H9 (cell line): ENCODE measurements at places on chromosomes 12 and 14. TPM values are rescaled to one million over a fixed set of nuclear protein-coding genes. Genes with fewer than 3 reads are reported as not detected.
A peak's percentile ranks its signal among the peaks of the same experiment; 100 is the strongest.

Gene KRT85
- total RNA-seq: not detected in 2 replicates

Gene PAH
- total RNA-seq: 6.1 and 8.0 TPM in 2 replicates

Gene FGD6
- 35.7 and 39.5 TPM in 2 replicates for total RNA-seq

Gene TSPAN8
- not detected in 2 replicates for total RNA-seq

Gene SYCP3
- 0.31 TPM in 1 of 2 replicates, not detected in the other for total RNA-seq

Gene GLIPR1L1
- 1.9 and 3.2 TPM in 2 replicates for total RNA-seq

GRCh38 chr14:34065690-34066391, 115.0 kb upstream of the EGLN3 start:
- no peak for DNase-seq

DNA sequence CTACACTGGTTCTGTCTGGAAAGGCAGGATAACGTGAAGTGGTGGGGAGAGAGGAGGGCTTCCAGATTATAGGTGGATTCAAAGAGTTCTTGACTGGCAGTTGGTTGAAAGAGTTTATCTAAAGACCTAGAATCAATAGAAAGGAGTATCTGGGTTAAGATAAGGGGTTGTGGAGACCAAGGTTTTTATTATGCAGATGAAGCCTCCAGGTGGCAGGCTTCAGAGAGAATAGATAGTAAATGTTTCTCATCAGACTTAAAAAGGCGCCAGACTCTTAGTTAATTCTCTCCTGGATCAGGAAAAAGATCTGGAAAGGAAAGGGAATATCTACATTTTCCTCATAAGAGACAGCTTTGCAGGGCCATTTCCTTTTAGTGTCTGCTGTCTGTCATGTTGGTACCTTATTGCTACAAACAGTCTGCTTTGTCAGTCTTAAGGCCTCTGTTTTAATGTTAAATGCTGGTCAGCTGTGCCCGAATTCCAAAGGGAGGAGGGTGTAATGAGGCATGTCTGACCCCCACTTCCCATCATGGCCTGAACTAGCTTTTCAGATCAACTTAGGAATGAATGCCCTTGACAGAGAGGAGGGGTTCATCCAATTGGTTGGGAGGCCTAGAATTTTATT, 401.3 kb downstream of the FUT8 start:
- DNase-seq: peak; percentile 72

DNA sequence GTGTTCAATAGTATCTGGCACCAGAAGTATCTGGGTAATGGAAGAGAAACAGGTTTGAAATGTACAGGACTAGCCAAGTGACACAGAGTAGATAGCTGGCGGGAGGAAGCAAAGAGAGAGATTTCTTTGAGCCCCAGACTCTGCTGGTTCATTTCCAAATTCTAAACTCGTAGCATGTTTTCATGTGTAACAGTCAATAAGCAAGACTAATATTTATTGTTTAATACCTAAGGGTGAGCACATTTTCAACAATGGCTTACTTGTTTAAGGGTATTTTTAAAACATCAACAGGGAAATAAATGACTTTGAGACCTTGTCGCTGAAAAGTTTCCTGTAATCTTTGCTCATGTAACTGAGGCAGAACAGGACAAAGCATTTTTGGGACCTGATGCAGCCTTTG, 11.8 kb upstream of the CCDC88C start:
- no peak for DNase-seq

DNA sequence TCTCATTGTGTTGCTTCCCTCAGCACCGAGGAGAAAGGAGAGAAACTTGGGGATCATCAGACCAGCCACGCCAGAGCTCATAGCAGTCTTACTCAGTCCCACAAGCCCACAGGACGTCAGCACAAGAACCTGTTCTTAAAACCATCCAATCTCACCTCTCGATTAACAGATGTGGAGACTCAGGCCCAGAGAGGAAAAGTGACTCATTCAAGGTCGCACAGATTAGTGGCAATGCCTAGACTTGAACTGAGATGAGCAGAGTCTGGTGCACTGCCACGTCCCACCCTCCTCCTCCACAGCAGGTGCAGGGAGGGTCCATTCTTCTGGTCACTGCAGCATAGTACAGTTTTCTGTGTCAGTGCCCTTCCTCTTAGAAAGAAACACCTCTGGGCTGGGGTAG, 154.9 kb upstream of the PZP start:
- DNase-seq: peak; percentile 29

DNA sequence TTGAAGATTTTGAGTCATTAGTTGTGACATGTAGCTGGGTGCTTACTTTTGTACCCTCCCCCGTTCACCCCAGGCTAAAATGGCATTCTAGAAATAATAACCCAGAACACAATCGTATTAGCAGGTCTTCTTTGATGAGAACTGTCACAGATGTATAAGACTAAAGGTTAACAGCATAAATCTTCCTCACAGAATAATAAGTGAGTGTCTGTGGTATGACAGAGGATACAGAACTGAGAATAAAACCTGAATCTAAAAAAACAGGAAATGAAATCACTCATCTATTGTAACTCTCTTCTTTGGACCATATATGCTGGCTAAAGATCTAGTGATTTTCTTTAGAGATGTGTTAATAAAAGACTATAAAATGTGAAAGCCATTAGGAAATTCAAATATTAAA, 746.6 kb downstream of the LRFN5 start:
- no peak for DNase-seq

DNA sequence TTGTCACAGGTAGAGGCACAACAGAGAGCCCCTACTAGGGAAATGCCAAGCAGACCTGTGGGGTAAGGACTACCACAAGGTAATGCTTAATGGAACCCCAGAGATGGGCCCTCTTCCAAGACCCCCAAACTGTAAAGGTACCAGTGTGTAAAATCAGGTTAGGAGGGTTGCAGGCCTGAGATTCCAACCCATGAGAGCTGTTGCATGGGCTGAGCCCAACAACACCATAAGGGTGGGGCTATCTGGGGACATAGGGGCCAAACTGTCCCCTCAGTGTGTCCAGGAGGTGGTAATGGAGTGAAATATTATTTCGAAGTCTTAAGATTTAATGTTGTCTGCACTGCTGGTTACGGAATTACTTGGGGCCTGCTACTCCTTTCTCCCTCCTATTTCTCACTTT, 620.2 kb downstream of the ETNK1 start:
- DNase-seq: no peak

GRCh38 chr12:93137656-93138612, 208.8 kb upstream of the EEA1 start:
- DNase-seq: no peak

DNA sequence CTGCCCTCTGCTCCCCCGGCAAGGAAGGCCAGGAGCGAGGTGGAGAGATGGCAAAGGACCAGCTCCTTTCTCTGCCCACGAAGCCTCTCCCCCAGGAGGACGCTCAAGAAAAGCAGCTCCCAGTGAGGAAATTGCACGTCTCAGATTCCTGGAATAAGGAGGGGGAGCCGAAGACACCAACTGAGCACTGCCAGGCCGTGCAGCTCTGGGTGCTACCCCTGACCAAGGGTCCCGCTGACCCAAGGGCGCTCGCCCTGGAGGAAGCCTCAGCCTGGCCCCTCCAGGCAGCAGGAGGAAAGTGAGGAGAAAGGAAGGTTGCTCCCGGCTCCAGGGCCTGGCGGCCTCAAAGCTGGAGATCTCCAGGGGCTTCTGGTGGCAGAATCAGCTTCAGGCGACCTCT, 174.1 kb upstream of the SFSWAP start:
- DNase-seq: no peak

- no peak for DNase-seq
These were observed at the start of gene PIK3C2G for GRCh38 chr12:18261273-18261672. PIK3C2G (plus strand) TSS chr12:18261518; CDS start chr12:18282082, 20,564 bp downstream.

DNA sequence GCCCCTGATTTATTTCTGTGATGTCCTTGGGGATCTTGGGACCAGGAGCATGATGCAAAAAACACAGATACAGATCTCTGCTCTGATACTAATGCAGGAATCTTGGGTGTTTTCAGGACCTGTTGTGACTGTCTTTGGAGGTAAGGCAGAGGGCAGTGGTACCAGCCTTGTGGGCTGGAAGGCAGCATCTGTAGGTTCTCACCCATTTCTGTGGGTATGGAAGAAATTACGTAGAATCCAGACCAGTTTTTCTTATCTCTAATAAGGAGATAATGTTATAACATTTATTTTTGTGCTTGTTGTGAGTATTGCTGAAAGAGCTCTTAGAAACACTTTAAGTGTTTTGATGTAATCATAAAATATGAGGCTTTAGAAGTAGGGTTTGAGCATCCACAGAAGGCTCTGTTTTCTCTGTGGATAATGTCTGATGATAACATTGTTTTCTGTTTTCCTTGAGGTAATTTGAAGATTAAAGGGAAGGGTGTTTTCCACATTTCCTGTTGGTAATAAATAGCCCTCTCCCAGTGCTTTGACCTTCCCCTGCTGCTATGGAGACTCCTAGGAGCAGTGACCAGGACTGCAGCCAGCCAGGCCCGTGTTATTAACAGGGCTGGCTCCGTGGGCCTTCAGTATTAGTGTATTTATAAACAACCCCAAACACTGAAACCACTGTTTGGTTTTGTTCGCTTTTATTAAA, 9.4 kb upstream of the DCP1B start:
- DNase-seq: no peak

GRCh38 chr12:26803552-26803951, 29.4 kb downstream of the ITPR2 start:
- DNase-seq: no peak

- DNase-seq: peak; percentile 5
These were observed 265.1 kb downstream of the ALG10 start for GRCh38 chr12:34287437-34287836.

- no peak for DNase-seq
These were observed 27.5 kb upstream of the OR6J1 start for GRCh38 chr14:22671622-22672021.

DNA sequence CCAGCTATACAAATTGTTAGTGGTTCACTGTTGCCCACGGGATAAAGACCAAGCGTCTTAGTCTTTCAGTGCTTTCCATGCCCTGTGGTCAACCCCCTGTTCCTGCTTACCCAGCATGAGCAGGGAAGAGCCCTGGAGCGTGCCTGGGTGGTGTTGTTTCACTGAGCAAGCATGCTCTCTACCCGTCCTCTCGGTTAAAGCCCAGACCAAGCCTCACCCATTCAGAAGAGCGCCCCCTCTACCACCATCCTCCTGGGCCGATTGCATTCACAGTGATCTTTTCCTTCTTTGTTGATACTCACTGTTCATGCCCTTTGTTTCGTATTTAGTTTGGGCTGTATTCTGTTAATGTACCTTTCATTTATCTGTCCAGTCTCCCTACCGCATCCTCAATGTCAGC, 25.1 kb downstream of the DYRK4 start:
- DNase-seq: peak; percentile 82

GRCh38 chr12:57154804-57155434, 7.5 kb upstream of the LRP1-AS start:
- DNase-seq: no peak

DNA sequence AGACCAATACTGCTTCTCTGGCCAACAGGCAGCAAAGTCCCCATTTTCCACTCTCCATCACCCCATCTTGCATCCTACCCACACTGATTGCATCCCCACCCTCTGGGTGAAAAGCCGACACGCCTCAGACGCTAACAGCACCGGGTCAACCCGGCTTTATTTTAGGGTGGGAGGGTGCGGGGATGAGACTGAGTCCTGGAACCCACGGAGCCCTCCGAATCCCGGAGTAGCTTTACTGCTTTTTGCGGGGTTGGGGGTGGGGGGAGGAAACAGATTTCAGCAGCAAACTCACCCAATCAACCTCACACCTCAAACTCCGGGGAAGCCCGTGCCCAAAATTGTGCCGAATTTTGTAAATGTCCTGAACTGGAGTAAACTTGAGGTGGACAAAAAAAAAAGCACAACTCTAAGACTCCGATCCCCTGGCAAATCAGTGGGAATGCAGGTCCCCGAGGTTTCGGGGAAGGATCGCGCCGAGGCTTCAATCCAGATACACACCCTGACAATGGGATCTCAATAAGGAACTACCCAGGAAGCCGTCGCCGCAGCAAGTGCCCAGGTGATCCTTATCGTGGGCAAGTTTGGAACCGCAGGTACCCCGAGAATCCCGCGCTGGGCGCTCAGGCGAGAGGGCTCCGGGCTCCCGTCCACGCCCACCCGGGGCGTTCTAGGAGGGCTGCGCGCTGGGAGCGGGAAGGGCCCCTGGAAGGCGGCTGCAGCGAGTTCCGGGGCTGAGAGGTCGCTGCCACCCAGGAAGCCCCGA, 1.1 kb downstream of the GCH1 start:
- no peak for DNase-seq

DNA sequence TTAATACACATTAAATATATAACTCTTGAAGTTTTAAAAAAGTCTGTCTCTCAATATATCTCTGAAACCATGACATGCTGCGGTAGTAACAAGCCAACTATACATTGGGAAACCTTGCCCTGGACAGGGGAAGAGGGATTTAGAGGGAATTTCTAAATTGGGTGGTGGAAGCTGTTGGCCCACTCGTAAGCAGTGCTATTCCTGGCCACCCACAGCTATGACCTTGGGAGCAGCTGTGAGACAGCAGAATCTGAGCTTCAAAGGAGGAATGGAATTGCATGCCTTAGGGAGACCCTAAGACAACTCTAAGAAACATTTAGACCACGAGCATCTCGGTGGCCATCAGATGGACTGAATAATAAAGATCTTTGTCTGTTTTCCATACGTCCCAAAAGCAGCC, 15.8 kb upstream of the GCH1 start:
- no peak for DNase-seq

DNA sequence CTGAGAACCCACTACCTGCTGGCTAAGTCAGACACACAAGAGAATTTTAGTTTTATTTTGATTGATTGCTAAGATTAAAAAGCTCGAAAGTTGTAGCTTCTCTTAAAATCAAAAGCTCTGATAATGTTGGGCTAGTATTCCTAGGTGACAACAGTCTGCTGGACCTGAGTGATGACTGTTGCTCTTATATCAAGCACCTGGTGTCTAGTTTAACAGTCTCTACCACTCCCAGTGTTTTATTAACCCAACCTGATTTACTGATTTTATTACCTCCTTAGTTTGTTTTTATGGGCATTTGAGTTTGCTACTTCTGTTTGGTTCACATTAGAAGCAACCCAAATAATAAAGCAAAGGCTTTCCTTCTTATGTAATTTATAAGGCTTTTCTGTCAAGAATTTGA, 41.8 kb downstream of the ATP6V1D start:
- no peak for DNase-seq

GRCh38 chr12:94039914-94040313, 108.5 kb upstream of the PLXNC1 start:
- no peak for DNase-seq

GRCh38 chr14:105423488-105424195, 4.0 kb downstream of the MTA1 start:
- DNase-seq: no peak

GRCh38 chr12:16605642-16606116, 283 bp downstream of the LMO3 start:
- no peak for DNase-seq

- no peak for DNase-seq
These were observed 244.4 kb downstream of the ATXN7L3B start for GRCh38 chr12:74781991-74782485.

GRCh38 chr14:106694638-106695393, 1168.4 kb downstream of the TMEM121 start:
- DNase-seq: no peak

- no peak for DNase-seq
These were observed 54.0 kb upstream of the ELK3 start for GRCh38 chr12:96140174-96140573.

- no peak for DNase-seq
These were observed 31.9 kb downstream of the KCTD10 start for GRCh38 chr12:109445191-109445609.
